ENCODE measurements at places on chromosomes 16 and 17. TPM values are rescaled to one million over a fixed set of nuclear protein-coding genes. Genes with fewer than 3 reads are reported as not detected.
A peak's percentile ranks its signal among the peaks of the same experiment; 100 is the strongest.

ABCA6 gene
- not detected for total RNA-seq

ZNF778 gene
- total RNA-seq: 9.5 TPM

- DNase-seq: no peak
- no peaks in the 10 kb centered on the region for H3K36me3 ChIP-seq
- H3K27me3 ChIP-seq: peaks cover 5% of the 10 kb centered on the region
- H3K27ac ChIP-seq: no peak overlapping the region
- no peaks in the 10 kb centered on the region for H3K4me1 ChIP-seq
- no peak overlapping the region for H3K4me3 ChIP-seq
Measured at GRCh38 chr17:32625971-32626370, 139.2 kb downstream of the CDK5R1 start.

ZNF385C gene
- total RNA-seq: not detected

HEATR9 gene
- total RNA-seq: not detected

GRCh38 chr16:58970775-58971174 lies 236.7 kb upstream of the GOT2 start:
- H3K27me3 ChIP-seq: no peaks in the 10 kb centered on the region
- no peaks in the 10 kb centered on the region for H3K36me3 ChIP-seq
- H3K27ac ChIP-seq: no peak overlapping the region
- no peak overlapping the region for H3K4me3 ChIP-seq
- no peaks in the 10 kb centered on the region for H3K4me1 ChIP-seq

DNA sequence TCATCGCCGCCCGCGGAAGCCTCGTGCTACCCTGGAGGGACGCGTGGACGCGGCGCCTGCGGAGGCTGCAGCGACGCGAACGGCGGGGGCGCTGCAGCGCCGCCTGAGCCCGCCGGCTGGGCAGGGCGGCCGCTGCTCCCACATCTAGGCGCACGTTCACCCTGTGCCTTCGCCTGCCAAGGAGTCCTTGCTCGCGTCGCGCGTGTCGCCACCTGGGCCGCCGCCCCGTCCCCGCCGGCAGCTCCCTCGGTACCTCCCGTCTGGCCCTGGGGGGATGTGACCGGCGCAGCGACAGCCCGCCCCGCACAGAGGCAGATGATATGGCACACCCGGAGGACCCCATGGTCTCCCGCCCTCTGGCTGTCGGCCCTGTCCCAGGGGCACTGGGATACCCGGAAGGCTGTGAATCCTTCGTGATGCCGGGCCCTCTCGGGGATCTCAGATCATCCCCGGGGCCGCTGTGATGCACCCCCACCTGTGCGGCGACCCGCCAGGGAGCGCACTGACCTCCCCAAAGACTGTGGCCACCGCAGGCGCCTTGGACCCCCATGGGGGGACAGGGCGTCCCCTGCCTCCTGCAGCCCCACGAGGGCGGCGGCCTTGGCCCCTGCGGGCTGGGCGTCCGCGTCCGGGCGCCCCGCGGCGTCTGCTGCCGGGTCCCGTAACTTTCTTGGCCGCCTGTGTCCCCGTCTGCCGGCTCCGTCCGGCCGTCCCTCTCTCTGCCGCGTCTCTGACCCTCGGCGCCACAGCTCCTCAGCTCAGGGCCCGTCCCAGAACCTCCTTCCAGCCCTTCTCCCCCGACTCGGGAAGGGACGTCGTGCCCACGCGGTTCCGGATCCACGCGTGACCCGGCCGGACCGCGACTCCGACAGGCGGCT lies 689 bp upstream of the TBC1D24 start:
- peak overlapping the region; percentile 74 for H3K4me3 ChIP-seq
- H3K36me3 ChIP-seq: no peaks in the 10 kb centered on the region
- peaks cover 25% of the 10 kb centered on the region for H3K27me3 ChIP-seq
- peak overlapping the region; percentile 34 for H3K27ac ChIP-seq

DNA sequence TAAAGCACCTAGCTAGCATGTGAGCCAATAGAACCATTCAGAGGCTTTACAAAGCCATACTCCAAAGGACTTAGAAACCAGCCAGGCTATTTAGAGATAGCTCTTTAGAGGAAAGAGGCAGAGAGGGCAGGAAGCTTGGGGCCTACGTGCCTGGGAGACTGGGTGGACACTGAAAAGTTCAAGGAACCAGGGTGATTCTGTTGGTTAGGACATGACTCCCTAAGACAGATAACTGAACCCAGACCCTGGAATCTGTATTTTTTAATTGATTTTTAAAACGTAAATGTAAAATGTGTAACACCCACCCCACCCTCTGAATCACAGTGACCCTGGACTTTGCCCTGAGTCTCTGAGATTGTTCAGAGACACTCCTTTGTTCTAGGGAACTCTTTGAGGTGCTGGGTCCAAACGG lies 16.1 kb upstream of the GNA13 start:
- no peak overlapping the region for H3K27ac ChIP-seq
- H3K4me3 ChIP-seq: no peak overlapping the region
- H3K4me1 ChIP-seq: no peaks in the 10 kb centered on the region
- no peaks in the 10 kb centered on the region for H3K36me3 ChIP-seq

DNA sequence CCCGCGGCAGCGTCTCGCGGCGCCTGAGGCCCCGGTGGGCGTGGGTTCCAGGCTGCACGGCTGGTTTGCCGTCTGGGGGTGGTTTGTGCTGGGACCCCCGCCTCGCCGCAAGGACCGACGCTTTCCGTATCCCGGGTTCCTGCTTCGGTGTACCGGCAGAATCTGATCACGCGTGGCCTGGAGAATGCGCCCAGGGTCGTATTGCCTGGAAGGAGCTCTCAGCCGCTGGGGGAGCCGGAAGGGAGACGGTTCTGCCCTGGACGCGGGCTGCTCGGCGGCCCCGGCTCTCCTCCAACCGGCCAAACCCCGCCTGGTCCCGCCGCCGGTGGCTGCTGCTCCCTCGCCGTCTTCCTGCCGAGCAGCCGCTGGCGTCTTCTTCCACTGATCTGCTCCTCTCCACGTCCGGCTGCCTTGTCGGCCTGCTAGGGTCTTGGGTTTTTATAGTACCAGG lies 39.8 kb downstream of the ZNF778 start:
- no peak for DNase-seq
- peak overlapping the region; percentile 52 for H3K4me3 ChIP-seq
- H3K4me1 ChIP-seq: peaks cover 20% of the 10 kb centered on the region
- peaks cover 2% of the 10 kb centered on the region for H3K36me3 ChIP-seq

GRCh38 chr16:87806261-87806640 lies 40.5 kb upstream of the KLHDC4 start:
- peak; percentile 11 for DNase-seq

POLG2 gene
- total RNA-seq: 33.3 TPM

- peak overlapping the region; percentile 45 for H3K4me3 ChIP-seq
- H3K4me1 ChIP-seq: no peaks in the 10 kb centered on the region
- H3K27me3 ChIP-seq: no peaks in the 10 kb centered on the region
- H3K36me3 ChIP-seq: no peaks in the 10 kb centered on the region
Measured at GRCh38 chr16:2817340-2818271, 569 bp downstream of the PRSS21 start.

DNA sequence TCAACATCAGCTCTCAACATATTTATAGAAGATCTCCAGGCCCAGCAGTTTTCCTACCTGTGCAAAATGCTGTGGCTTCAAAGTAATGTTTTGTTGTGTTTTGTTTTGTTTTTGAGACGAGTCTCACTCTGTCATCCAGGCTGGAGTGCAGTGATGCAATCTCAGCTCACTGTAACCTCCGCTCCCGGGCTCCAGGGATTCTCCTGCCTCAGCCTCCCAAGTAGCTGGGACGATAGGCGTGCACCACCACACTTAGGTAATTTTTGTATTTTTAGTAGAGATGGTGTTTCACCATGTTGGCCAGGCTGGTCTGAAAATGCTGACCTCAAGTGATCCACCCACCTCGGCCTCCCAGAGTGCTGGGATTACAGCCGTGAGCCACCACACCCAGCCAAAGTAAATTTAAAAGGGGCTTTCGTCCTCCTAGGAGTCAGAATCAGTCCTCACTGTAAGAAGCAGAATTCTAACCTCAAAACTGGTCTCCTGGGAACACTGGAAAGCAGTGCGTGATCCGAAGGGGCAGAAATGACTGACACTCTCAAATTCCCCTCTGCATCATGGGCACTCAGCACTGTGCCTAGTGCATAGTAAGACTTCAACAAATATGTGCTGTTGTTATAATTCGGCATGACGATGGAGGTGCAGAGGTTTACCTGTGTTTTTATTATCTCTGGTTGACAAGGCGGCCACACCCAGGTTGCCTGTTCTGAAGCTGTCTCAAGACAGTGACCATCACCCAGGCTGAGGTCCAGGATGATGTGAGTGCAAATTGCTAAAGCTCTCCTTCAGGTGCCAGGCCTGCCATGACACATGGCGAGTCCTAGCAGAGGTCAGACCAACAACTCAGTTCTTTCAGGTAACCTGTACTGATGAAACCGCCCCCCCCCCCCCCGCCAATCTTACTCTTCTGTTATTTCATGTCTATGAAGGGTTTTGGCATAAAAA lies 59.8 kb downstream of the ADCY9 start:
- no peak for DNase-seq
- H3K27me3 ChIP-seq: peaks cover 3% of the 10 kb centered on the region
- H3K4me3 ChIP-seq: no peak overlapping the region
- peaks cover 10% of the 10 kb centered on the region for H3K4me1 ChIP-seq
- no peak overlapping the region for H3K27ac ChIP-seq
- peaks cover 21% of the 10 kb centered on the region for H3K36me3 ChIP-seq

DNA sequence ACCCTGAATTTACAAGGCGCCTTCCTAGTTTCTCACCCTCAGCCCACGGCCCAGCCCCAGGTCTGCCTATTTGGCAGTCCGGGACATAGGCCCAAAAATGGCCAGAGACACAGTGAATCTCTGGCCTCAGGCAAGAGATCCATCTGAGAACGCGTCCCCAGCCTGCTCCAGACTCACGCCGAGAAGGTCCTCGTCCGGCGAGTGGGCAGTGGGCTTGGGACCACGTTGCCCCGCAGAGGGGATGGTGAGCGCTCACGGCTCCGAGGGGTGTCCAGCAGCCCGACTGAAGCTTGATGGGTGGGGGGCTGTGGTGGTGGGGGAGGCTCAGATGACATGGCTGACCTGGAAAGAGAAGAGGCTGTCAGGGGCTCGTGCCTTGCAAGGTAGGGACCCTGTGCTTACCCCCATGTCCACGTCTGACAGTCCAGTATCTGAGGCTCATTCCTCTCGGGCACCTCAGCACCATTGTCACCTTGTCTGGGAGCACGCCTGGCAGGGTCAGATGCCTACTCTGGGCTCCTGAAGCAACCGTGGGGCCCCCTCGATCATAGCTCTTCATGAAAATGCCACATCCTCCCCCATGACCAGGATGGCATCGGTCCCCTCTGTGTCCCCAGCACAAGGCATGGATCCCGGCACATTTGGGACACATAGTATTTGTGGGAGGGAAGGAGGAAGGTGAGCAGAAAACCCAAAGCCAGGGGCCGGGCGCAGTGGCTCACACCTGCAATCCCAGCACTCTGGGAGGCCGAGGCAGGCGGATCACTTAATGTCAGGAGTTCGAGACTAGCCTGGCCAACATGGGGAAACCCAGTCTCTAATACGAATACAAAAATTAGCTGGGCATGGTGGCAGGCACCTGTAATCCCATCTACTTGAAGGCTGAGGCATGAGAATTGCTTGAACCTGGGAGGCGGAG lies 9.6 kb downstream of the CARHSP1 start:
- no peak overlapping the region for H3K4me3 ChIP-seq
- peaks cover 22% of the 10 kb centered on the region for H3K36me3 ChIP-seq
- H3K27me3 ChIP-seq: no peaks in the 10 kb centered on the region
- no peak overlapping the region for H3K27ac ChIP-seq
- H3K4me1 ChIP-seq: peaks cover 22% of the 10 kb centered on the region

- H3K4me3 ChIP-seq: no peak overlapping the region
- no peaks in the 10 kb centered on the region for H3K36me3 ChIP-seq
- peaks cover 21% of the 10 kb centered on the region for H3K4me1 ChIP-seq
Measured at GRCh38 chr17:15255713-15256454, 9.2 kb downstream of the PMP22 start.

- peaks cover 4% of the 10 kb centered on the region for H3K27me3 ChIP-seq
- no peaks in the 10 kb centered on the region for H3K4me1 ChIP-seq
- no peak overlapping the region for H3K4me3 ChIP-seq
- H3K36me3 ChIP-seq: no peaks in the 10 kb centered on the region
Measured at GRCh38 chr17:64339516-64340490, 50.9 kb downstream of the PECAM1 start.

DNA sequence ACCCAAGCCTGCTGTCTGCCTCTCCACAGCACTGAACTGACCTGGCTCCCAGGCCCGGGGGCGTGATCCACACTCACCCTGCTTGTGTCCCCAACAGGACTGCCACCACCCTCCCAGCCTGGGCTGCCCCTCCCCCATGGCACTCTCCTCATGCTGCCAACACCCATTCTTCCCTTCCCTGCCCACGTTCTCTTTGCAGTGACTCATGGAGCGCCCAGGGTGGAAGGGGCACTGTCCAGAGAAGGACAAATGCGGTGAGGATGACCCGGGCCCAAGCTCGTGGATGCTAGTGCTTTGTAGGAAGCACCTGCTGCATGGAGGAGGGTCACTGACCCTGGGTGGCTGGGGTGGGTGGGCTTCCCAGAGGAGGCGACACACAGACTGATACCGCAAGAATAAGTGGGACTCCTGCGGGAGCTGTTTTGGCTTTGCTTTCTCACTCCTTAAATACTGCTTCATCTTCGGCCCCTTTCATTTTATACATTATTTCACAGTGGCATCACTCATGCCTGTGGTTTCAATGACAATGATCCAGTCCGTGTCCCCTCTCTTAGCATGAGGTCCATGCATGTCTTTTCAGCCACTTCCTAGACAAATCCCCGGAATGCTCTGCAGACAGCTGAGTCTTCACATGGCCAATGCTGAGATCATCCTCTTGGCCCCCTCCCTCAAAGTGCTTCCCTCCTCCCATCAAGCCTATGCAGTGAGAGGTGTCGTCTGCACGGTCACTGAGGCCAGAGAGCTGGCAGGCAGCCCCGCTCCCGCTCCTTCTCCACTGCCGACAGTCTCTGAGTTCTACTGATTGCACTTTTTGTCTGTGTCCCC lies 17.6 kb downstream of the CDK5R1 start:
- DNase-seq: no peak
- peaks cover 4% of the 10 kb centered on the region for H3K27me3 ChIP-seq
- peak overlapping the region; percentile 64 for H3K4me3 ChIP-seq
- peak overlapping the region; percentile 92 for H3K27ac ChIP-seq

DNA sequence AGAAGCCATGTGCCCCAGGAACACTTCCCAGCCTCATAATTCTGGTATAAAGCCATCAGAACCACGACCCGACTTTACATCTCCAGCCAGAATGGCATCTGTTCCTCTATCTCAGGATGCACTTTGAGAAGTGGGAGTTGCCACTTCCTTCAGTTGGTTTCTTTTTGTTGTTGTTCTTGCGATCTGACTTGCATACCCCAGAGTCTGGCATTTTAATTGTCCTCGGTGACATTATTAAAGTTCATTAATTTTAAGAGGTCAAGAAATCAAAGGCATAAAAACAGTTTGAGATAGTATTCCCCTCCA lies 13.5 kb downstream of the MARCHF10 start:
- DNase-seq: no peak
- H3K4me1 ChIP-seq: peaks cover 9% of the 10 kb centered on the region
- H3K27ac ChIP-seq: no peak overlapping the region
- no peak overlapping the region for H3K4me3 ChIP-seq
- peaks cover 17% of the 10 kb centered on the region for H3K27me3 ChIP-seq

- H3K4me1 ChIP-seq: no peaks in the 10 kb centered on the region
- no peak overlapping the region for H3K27ac ChIP-seq
- no peaks in the 10 kb centered on the region for H3K36me3 ChIP-seq
- no peak for DNase-seq
- no peak overlapping the region for H3K4me3 ChIP-seq
- H3K27me3 ChIP-seq: peaks cover 3% of the 10 kb centered on the region
Measured at GRCh38 chr16:85425074-85425662, 188.0 kb upstream of the GSE1 start.

GRCh38 chr16:19698480-19699465 lies 19.3 kb downstream of the KNOP1 start:
- peaks cover 29% of the 10 kb centered on the region for H3K36me3 ChIP-seq
- H3K4me1 ChIP-seq: peaks cover 25% of the 10 kb centered on the region
- no peak overlapping the region for H3K4me3 ChIP-seq
- DNase-seq: no peak
- H3K27me3 ChIP-seq: no peaks in the 10 kb centered on the region

Data from activated T-helper 1 cell treated with anti-CD3 and anti-CD28 coated beads, Interleukin-12 subunit alpha, Interleukin-12 subunit beta, Interleukin-2, Interleukin-4 antibody, amounts not matched to agents 30 ng/mL and 10 ng/mL and 1 ng/mL, durations not matched to agents 14 hours and 24 hours and 36 hours (primary cell).